ENCODE measurements at places on chromosomes 1 and 21.

DNA sequence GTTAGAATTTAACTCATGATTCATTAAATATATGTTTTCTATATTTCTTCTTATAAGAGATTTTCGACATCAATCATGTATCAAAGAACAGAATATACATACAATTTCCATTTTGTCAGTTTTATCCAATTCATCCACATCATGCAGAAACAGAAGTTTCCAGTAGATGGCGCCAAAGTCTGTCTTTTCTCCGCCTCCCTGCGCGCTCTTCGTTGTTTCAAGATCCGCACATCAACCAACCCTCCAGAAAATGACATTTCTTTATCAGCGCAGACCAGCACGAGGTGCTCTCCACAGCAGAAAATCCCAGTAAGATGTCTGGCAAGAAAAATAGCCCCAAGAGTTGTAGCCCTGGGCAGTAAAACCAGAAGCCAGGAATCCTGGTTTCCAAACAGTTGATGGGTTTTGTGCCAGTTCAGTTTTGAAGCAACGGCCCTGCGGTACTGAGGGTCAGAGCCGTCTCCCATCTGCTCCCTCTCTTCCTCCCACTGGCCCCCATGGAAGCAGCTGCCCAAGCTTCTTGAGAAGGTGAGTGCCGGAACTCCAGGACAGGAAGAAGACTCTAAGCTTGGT is 38.6 kb upstream of the GPR137B start:
- DNase-seq, result peak; percentile 11

GRCh38 chr1:25642574-25643108 is 26.1 kb downstream of the MAN1C1 start:
- no peak for DNase-seq

- no peak for DNase-seq
Measured at GRCh38 chr1:90591970-90592356, 125.1 kb downstream of the BARHL2 start.

- DNase-seq, result no peak
Measured at GRCh38 chr1:51247022-51247421, 10.9 kb downstream of the RNF11 start.
